ENCODE measurements at places on chromosomes 4 and X.

DNA sequence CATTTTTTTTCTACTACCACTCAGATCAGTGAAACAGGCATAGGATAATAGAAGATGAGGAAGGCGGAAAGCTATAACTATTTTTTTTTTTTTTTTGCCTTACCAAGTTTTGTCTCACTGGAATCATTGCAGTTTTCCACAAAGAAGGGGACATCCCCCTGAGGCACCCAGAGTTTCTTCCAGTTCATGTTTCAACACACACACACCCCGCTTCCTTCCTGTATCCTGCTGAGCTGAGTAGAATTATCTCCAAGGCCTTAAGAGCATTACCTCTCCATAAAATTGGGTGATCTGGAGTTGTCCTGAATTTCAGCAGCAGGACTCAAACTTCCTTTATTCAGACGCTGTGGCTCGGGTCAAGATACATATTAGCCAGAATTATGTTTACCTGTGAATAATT is 111.9 kb downstream of the PALLD start:
- DNase-seq, result no peak

GRCh38 chr4:52249581-52249980 is 198.5 kb downstream of the SPATA18 start:
- DNase-seq, result no peak

DNA sequence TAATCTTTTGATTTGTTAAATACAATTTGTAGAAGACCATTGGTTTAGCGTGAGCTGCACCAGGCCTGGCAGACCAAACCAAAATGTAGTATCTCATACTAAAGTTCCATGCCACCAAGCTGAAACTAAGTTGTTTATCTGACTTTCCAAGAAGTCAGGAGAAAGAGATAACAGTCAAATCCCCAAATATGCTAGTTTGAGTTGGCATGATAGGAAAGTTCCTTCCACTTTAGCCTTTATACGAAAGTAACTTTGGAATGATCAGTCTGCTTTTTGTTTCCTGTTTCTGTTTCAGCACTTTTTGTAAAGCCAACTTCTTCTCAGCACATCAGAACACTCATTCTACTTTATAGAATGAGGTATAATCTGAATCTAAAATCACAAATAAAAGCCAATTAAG is 449.2 kb downstream of the GRXCR1 start:
- no peak for DNase-seq

DNA sequence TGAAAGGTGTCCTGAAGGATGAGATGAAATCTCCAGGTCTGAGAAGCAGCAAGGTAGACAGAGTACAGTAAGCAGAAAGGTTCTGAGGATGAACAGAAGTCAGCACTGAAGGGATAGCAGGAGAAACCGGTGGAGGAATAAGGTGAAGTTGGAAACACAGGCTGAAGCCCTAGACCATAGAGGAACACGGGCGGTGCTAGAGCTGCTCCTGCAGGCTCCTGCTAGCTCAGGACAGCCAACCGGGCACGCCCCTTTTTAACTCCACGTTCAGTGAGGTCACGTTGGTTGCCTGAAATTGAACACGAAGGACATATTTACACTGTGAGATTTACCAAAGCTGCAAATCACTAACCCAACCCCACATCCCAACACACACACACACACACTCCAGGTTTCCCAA is 1886.4 kb upstream of the AGA start:
- no peak for DNase-seq

- DNase-seq, result no peak
These were observed 39.9 kb downstream of the PDS5A start for GRCh38 chr4:39937683-39938268.

- DNase-seq, result peak; percentile 43
These were observed 32.9 kb downstream of the HTT-AS start for GRCh38 chr4:3041192-3042142.

- DNase-seq, result no peak
These were observed 201.4 kb downstream of the SPOCK3 start for GRCh38 chr4:167032871-167033270.

DNA sequence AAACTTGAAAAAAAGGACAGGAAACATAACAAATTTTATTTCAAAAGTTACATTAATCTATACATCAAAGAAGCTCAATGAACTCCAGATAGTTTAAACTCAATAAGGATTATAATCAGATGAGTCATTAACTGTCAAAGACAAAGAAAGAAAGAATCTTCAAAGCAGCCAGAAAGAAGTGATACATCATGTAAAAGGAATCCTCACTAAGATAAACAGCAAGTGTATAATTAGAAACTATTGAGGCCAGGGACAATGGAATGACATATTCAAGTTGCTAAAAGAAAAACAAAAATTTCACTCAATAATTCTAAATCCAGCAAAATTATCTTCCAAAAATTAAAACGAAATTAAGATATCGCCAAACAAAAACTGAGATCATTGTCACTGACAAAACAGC is 161.6 kb upstream of the NWD2 start:
- DNase-seq, result no peak

GRCh38 chrX:70262952-70263567 is 3.1 kb upstream of the P2RY4 start:
- DNase-seq, result peak; percentile 57

DNA sequence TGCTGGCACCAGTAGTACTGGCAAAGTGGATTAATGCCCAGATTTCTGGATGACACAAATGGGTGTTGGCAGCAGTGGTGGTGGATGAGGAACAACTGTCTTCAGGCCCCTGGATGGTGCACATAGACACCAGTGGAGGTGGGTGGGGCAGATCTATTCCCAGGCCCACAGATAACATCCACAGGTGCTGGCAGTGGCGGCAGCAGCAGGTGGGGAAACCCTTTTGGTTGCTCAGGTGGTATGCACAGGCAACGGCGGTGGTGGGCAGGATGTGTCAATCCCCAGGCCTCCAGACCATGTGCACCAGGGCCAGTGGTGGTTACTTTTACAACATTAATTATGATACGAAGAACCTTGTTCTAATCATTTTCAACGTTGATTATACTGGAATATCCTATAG is 48.9 kb upstream of the FAT4 start:
- no peak for DNase-seq

- DNase-seq, result no peak
These were observed 112.1 kb downstream of the DHRSX start for GRCh38 chrX:2388669-2389068.

DNA sequence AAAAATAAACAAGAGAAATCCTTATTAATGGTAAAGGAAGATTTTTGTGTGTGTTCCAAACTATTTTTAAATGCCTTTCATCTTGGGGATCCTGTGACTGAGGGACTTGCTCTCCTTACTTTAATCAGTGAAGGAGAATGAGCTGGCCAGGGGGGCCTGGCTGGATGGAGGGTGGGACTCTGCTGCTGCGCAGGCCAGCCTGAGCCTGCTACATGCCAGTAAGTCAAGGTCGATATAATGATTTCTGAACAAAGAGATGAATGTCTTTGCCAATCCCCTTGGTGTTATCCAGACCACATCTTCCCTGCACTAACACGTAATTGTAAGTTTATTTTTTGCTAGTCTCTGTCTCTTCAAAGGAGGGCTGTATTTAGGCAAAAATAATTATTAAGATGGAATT is 1679.2 kb upstream of the TENM3 start:
- DNase-seq, result no peak

- DNase-seq, result no peak
These were observed 2.3 kb upstream of the AMBN start for GRCh38 chr4:70589785-70590184.

DNA sequence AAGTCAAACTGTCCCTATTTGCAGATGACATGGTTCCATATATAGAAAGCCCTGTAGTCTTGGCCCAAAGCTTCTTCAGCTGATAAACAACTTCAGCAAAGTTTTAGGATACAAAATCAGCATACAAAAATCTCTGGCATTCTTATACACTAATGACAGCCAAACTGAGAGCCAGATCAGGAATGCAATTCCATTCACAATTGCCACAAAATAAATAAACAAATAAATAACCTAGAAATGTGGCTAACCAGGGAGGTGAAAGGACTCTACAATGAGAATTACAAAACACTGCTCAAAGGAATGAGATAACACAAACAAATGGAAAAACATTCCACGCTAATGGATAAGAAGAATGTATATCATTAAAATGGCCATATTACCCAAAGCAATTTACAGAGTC is 52.9 kb upstream of the CXCL8 start:
- DNase-seq, result no peak

GRCh38 chrX:48616576-48616975 is 19.3 kb downstream of the WDR13 start:
- no peak for DNase-seq

GRCh38 chr4:5166377-5166776 is 115.1 kb downstream of the STK32B start:
- no peak for DNase-seq

DNA sequence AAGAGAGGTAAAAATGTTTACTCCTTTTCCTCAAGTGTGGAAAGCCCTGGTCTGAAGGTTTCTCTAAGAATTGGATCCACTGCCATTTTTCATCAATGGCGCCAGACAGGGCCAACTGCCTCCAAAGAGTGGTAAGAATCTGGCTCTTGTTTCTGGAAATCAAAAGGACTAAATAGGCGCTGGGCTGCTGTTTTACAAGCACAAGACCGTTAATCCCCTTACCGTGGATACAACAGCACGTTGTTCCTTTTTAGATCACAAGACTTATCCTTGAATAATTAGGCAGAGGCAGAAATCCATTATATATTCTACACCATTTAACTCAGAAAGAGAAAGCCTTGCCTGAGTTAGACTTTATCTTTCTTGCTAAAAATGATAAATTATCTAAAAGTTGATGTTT is 10.6 kb downstream of the CLTRN start:
- no peak for DNase-seq

GRCh38 chr4:14047840-14048239 is 420.3 kb upstream of the BOD1L1 start:
- DNase-seq, result no peak

GRCh38 chr4:47694322-47694721 is 143.5 kb downstream of the CORIN start:
- DNase-seq, result no peak

- DNase-seq, result no peak
These were observed 300.4 kb upstream of the CPEB2 start for GRCh38 chr4:14701896-14702295.

DNA sequence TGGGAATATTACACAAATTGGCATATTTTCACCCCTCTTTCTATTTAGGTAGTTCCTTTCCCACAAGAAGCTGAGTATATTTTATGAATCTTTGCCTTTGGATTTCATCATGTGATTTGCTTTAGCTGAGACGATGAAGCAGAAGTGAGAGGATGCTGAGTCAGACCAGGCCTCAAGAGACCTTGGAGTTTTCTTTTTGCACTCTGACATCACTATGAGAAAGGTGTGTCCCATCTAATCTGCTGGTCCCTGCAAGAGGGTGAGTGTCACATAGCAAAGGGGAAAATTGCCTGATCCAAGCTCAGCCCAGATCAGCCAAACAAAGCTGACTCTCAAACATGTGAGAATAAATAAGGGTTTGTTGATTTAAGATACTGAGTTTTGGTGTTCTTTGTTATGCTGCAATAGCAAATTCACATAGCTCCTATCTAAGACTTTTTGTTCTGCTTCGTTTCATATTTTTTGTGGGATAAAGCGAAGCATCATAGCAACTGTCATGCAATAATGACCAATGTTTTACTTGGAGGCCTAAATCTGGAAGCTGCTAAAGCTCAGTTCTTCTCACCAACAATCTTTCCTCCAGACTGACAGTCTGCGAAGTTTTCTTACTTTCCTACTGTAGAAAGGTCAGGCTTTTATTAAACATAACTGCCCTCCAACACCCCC is 176.9 kb downstream of the PDHA2 start:
- no peak for DNase-seq

GRCh38 chr4:181416966-181417365 is 826.2 kb upstream of the TENM3 start:
- no peak for DNase-seq

DNA sequence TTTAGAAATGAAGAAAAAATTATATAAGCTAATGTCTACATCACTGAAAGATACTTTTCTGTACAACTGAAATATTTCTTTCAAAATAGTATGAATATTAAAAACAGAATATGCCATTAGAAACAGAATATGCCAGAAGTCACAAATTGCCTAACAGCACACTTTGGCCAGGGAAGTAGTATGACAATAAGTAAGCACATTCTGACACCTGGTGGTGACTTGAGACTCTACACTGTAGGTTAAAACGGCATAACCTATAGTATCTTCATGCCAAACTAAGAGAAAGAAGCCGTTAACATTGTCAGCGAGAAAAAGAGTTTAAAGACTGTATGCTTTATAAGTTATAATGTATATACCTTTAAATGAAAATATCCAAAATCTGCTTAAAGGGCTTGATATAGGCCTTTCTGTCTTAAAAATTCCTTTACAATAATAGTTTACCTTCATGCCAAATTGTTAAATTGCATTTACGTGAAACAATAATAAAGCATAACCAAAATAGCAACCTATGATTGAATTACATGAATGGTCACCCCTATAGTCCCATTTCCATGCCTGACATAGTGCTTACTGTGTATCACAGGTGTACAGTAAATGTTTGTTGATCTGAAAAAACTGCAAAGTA is 32.8 kb downstream of the FAM13A start:
- peak; percentile 14 for DNase-seq

- DNase-seq, result no peak
These were observed 57.6 kb downstream of the UGT2B11 start for GRCh38 chr4:69156913-69157312.

DNA sequence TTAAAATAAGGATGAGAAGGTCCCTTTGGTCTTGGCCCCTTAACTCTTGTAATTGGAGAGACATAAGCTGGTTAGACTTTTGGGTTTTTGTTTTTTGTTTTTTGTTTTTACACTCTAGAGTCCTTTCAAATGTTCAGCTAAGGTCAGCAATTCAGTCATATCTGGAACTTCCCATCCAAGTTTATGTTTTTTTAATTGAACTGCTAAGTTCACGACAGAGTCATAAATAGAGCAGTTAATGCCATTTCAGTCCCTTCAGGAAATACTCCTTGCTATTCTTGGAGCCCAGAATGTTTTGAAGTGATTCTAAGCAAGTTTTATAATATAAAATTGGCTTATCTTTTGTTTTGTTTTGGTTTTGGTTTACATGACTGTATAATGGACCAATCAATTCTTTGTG is 329.4 kb upstream of the PABPC4L start:
- no peak for DNase-seq

- DNase-seq, result no peak
These were observed 19.9 kb downstream of the AR start for GRCh38 chrX:67563469-67564448.

GRCh38 chr4:176778491-176778890 is 14.2 kb downstream of the VEGFC start:
- no peak for DNase-seq

DNA sequence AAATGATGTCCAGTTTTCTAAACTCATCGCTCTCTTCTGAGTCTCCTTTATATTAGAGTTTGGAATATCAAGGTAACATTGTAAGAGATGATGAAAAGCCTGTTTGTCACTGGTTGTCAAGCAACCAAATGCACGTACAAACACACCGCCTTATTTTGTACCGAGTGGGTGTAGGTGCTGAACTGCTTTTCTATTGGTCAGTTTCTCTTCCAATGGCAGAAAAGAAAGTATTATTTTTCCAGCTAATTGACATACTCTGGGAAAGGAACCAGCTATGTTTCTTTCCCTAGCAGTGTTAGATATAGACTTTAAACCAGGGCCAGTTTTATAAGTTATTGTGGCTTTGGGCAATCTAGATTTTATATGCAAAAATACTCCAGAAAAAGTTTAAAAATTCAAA is 6.6 kb upstream of the PPM1K start:
- no peak for DNase-seq

Data from HuH-7 (cell line).